Adipocyte (in vitro differentiated cells): ENCODE measurements at places on chromosomes 3 and 15.

DNA sequence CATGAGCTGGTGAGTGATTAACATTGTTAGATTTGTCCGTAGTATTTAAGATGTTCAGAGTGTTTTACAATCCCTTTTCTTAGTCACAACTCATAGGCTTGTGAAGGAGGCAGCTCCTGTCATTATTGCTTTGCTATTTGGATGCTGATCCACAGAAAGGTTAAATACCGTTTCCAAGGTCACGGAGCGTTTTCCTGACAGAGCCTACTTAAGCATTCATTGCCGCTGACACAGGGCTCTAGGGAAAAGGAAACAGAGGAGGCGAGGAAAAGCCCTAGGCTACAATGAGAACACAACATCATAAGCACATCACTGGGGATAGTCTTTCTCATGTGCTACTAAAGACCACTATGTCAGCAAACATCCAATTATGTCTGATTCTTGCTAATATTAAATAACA lies 38.5 kb upstream of the CPB1 start:
- DNase-seq: peak; percentile 82

GRCh38 chr3:51942603-51943450 lies 664 bp downstream of the PARP3 start:
- peak; percentile 55 for DNase-seq

DNA sequence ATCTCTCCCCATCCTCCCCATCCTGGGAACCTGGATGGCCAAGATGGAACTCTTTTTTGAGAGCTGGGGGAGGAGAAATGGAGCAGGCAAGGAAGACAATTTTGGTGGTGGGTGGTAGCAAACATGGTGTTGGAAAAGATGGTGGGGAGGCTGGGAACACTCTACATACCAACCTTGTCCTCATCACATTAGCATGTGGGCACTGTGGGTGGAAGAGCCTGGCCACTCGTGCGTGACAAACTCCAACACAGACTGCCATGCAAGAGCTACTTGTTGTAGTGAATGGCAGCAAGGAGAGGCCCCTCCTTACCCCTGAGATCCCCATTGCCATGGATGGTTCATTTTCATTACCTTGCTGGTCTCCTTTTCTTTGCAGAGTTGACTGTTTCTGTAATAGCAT lies 262.6 kb downstream of the RPLP1 start:
- no peak for DNase-seq

DNA sequence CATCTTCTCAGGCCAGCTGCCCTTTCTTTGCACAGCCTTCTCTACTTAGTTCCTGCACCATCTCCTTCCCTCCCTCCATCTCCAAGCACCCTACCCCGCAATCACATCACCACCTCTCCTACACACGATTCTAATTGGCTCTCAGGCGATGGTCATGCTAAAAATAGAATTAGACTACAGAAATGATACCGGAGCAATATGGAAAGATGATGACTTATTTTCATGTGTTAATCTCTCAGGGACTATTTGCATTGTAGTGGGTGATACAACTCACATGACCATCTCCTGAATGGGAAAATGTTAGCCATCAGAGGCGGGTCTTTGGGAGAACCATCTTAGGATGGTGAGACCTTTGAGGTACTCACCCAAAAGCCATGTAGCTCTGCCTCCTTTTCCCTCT lies 54.7 kb upstream of the PPARG start:
- DNase-seq: no peak

- DNase-seq: no peak
Measured at GRCh38 chr3:194423317-194423716, 24.3 kb upstream of the GP5 start.

- no peak for DNase-seq
Measured at GRCh38 chr3:152291649-152292066, 22.9 kb downstream of the MBNL1 start.

DNA sequence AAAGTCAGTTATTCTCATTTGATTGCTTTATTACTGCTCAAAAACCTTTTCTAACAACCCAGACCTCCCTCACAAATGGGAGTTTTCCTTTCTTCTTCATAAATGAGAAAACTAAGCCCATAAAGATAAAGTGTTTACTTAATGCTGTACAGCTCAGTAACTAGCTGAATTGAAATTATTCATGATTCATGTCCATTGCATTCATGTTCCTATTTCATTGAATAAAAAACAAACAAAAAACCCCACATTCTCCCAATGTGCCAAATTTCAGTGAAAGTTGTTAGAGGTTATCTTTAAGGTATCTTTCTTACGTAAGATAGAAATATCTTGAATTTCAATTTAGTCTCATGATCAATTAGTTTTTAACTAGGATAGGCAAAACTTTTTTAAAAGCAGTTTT lies 2.8 kb downstream of the PLSCR2 start:
- peak; percentile 66 for DNase-seq

- DNase-seq: no peak
Measured at GRCh38 chr3:143348486-143349327, 229.1 kb downstream of the CHST2 start.

GRCh38 chr3:150158943-150159625 lies 188.4 kb upstream of the PFN2 start:
- peak; percentile 56 for DNase-seq

GRCh38 chr3:149352556-149352955 lies 19.1 kb upstream of the TM4SF18 start:
- DNase-seq: peak; percentile 77

- DNase-seq: no peak
Measured at GRCh38 chr3:139588450-139588849, 48.9 kb upstream of the RBP1 start.

- DNase-seq: no peak
Measured at GRCh38 chr15:70241561-70242320, 144.0 kb upstream of the TLE3 start.

DNA sequence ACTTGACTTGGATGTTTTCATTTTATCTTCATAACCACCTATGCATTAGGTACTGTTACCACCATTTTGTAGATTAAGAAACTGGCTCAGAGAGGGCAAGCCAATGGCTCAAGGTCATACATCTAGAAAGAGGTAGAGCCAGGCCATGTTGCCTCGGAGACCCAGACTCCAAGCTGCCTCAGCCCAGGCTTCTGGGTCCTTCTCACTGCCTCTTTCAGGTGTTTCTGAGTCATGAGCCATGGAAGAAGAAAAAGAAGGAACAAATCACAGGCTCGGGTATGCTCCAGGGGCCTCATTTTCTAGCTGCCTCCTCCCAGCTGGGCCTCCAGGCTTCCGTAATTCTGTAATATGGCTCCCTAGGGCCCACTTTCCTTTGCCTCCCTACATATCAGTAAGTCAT lies 226.5 kb upstream of the TOPAZ1 start:
- no peak for DNase-seq

- no peak for DNase-seq
Measured at GRCh38 chr15:43913941-43914340, 87.1 kb downstream of the WDR76 start.

DNA sequence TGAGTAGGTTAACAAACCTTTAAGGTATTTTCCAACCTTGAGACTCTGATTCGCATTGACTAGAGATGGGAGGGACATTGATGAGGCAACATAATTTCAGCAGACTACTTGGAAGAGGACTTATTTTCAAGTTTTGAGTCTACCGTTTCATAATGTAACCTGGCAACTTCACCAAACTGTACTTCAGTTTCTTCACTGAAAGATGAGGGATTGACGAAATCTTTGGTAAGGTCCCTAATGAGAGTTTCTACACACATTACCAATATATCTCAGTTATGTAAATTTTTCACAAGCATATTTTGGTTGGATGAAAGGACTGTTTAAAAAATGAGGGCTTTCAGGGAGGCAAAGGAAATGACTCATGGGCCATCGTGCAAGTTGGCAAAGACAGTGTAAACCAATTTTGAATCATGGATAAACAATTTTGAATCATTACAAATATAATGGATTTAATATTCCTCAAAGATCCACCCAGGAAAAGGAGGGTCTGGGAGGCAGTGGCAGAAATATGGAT lies 28.7 kb upstream of the SEMA6D start:
- DNase-seq: peak; percentile 32

- peak; percentile 97 for DNase-seq
Measured at GRCh38 chr3:119676771-119677640, at the start of gene COX17. Gene COX17, minus strand, starts transcription at chr3:119677406. Its CDS starts 96 bp downstream, at chr3:119677310.

- no peak for DNase-seq
Measured at GRCh38 chr3:37891227-37891626, 29.5 kb downstream of the CTDSPL start.

- peak; percentile 91 for DNase-seq
Measured at GRCh38 chr3:62188681-62189375, 184.5 kb downstream of the FEZF2 start.

- no peak for DNase-seq
Measured at GRCh38 chr3:82736696-82737277, 975.3 kb upstream of the GBE1 start.

- DNase-seq: no peak
Measured at GRCh38 chr3:152839511-152839910, 4.6 kb downstream of the P2RY1 start.

DNA sequence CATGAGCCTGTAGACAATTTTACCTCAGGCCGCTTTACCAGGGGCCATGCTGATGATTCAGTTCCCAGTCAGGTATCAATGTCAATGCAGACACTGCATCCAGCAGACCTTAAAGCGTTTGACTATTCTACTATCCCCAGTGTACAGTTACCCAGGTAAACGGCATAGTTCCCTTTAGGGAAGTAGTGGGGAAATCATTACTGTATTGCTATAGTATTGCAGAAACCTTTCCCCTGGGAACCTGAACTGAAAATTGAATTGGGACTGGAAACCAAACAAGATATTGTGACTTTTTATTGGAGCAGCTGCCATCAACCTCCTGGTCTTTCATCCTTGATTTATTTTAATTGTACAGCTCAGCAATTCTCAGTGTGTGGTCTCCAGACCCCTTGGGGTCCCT lies 6.6 kb upstream of the INAFM2 start:
- DNase-seq: no peak

GRCh38 chr15:30065025-30065801 lies 17.5 kb upstream of the GOLGA8J start:
- DNase-seq: peak; percentile 88

- DNase-seq: no peak
Measured at GRCh38 chr15:101483462-101483861, 6.0 kb downstream of the PCSK6 start.

- DNase-seq: peak; percentile 56
Measured at GRCh38 chr3:131591394-131592014, 88.7 kb upstream of the MRPL3 start.

GRCh38 chr3:129418041-129418973 lies 10.1 kb downstream of the EFCAB12 start:
- no peak for DNase-seq

- DNase-seq: no peak
Measured at GRCh38 chr15:68373028-68373427, 58.9 kb downstream of the ITGA11 start.

DNA sequence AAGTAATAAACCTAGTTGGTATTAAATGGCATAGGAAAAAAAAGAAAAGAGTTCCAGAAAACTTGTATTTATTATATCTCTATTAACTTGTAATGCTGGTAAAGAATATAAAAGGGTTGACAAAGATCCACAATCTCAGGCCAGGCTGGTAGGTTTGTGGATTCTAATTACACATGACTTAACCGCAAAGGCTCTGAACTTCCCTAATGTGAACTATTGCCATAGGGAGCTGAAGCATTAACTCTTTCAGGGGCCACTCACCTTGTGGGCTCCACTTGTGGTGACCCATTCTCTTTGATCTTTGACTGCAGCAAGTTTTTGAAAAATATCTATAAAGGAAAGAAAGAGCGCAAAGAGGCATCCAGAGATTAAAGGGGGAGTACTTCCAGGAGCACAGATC lies 58.5 kb downstream of the NEK10 start:
- peak; percentile 15 for DNase-seq
